Endothelial cell of umbilical vein (primary cell): ENCODE measurements at places on chromosomes 5 and 9. TPM values are rescaled to one million over a fixed set of nuclear protein-coding genes. Genes with fewer than 3 reads are reported as not detected.

DNA sequence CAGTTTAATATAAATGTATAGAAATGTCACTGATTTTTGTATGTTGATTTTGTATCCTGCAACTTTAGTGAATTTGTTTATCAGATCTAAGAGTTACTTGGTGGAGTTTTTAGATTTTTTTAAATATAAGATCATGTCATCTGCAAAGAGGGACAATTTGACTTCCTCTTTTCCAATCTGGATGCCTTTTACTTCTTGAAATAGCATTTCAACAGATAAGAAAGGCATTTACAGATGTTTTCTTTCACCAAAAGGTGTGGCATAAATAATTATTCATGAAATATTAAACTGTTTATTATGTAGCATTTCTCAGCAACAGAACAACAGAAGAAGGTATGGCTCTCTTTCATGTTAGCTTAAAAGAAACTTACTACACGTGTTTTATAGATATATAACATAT is 34.9 kb upstream of the NIPBL start:
- no peaks in the 10 kb centered on the region for H3K36me3 ChIP-seq
- no peak for DNase-seq
- peaks cover 11% of the 10 kb centered on the region for H3K27me3 ChIP-seq
- H3K27ac ChIP-seq: no peak overlapping the region
- H3K4me3 ChIP-seq: no peak overlapping the region

GRCh38 chr5:29697785-29698414 is 1495.6 kb upstream of the CDH6 start:
- H3K27me3 ChIP-seq: no peaks in the 10 kb centered on the region
- H3K27ac ChIP-seq: no peak overlapping the region
- no peak overlapping the region for H3K4me3 ChIP-seq
- DNase-seq: no peak
- no peaks in the 10 kb centered on the region for H3K36me3 ChIP-seq

DNA sequence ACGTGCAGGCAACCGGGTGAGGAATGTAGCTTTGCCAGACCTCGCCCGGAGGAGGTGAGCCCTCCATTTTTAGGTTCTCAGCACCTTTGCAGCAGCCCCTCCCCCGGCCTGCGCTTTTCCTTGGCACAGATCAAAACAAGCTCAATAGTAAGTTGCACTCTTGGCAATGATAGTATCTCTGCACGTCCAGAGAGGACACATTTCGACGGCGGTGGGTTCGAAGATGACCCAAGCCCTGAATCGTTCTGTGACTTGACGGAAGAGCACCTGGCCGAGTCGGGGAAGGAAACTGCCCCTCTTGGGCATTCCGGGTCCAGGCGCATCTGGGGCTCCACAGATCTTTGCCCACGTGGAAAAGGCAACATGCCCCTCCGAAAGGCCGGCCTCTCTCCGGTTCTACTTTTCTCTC is 904 bp downstream of the GDNF start:
- peaks cover 94% of the 10 kb centered on the region for H3K27me3 ChIP-seq
- peaks cover 24% of the 10 kb centered on the region for H3K4me1 ChIP-seq
- no peak for DNase-seq
- H3K27ac ChIP-seq: no peak overlapping the region
- no peaks in the 10 kb centered on the region for H3K36me3 ChIP-seq
- H3K4me3 ChIP-seq: no peak overlapping the region

- no peaks in the 10 kb centered on the region for H3K4me1 ChIP-seq
- no peaks in the 10 kb centered on the region for H3K36me3 ChIP-seq
- no peak overlapping the region for H3K27ac ChIP-seq
- no peak for DNase-seq
Measured at GRCh38 chr9:93677641-93678136, 101.3 kb downstream of the PHF2 start.

DNA sequence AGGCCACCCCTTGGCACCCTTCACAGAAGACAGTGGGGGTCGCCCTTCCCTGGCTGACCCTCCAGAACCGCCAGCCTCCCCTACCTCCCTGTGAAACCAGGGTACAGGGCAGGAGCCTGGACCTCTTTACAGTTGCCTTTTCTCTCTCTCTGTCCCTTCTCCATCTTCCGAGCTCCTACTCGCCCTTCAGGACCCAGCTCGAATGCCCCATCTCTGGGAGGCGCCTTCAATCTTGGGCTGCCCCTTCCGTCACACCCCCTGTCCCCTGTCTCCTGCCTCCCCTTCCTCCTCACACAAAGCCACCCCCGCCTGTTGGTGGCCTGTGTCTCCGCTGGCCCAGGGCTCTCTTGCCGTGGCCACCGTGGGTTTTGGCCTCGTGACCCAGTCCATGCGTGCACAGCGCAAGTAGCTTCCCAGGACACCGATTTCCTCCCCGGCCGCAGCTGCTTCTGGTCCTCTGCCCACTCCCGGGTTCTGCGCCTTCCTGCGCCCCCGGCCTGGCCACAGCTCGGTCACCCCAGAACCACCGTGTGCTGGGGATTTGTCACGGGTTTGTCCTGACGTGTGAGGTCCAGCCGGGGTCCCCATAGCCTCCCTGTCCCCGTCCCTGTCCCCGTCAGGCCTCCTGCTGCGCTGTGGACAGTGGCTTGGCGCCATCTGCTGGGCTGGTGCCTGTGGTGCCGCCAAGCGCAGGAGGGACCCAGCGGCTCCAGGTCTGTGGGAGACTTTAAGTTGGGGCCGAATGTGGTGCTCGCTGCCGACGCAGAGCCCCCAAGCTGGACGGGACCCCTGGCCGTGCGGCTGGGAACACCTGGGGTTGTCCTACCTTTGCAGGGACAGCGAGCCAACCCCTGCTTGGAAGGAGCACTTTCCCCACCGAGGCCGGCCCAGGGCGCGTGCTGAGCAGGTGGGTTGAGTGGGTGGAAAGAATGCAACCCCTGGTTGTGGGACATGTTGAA is 4.0 kb upstream of the TMEM250 start:
- no peak overlapping the region for H3K27ac ChIP-seq
- H3K4me1 ChIP-seq: peaks cover 8% of the 10 kb centered on the region
- H3K4me3 ChIP-seq: no peak overlapping the region
- peak; percentile 59 for DNase-seq
- H3K27me3 ChIP-seq: no peaks in the 10 kb centered on the region

- no peaks in the 10 kb centered on the region for H3K36me3 ChIP-seq
- no peak for DNase-seq
- H3K4me3 ChIP-seq: no peak overlapping the region
- no peaks in the 10 kb centered on the region for H3K27me3 ChIP-seq
Measured at GRCh38 chr9:5140151-5140550, 45.3 kb downstream of the INSL6 start.

GRCh38 chr5:78509145-78509865 is 139.3 kb downstream of the LHFPL2 start:
- no peak overlapping the region for H3K4me3 ChIP-seq
- H3K36me3 ChIP-seq: peaks cover 4% of the 10 kb centered on the region
- peaks cover 21% of the 10 kb centered on the region for H3K4me1 ChIP-seq
- H3K27ac ChIP-seq: no peak overlapping the region
- DNase-seq: no peak
- H3K27me3 ChIP-seq: no peaks in the 10 kb centered on the region

DNA sequence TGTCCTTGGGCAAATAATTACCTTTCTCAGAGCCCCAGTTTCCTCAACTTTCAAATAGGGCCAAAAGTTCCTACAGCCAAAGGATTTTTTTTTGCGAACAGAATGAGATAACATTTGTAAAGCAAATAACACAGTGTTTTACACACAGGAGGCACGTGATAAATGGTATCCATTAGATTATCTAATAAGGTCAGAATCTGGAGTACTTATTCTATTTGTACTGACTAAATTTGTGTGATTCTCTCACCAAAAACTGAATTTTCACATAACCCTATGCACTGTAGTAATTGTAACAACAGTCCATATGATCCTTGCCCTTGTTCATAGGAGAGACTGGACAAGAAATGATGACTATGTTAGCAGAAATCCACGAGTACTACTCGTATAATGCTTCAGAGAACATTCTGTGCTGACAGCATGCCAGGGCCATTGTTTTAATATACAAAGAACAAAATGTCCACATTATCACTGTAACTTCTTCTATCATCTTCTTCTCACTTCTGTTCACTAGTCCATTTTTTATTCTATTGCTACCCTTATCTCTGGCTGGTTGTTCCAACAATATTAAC is 13.9 kb upstream of the FEM1C start:
- H3K36me3 ChIP-seq: no peaks in the 10 kb centered on the region
- peaks cover 29% of the 10 kb centered on the region for H3K4me1 ChIP-seq
- peak; percentile 52 for DNase-seq
- H3K27ac ChIP-seq: peak overlapping the region; percentile 94

Gene IRX1
- total RNA-seq: not detected in 2 replicates

Gene OTULINL
- total RNA-seq: 0.37 and 0.42 TPM in 2 replicates

Gene SLC6A3
- total RNA-seq: not detected in 2 replicates
